ENCODE measurements at places on chromosomes 4 and X.

- DNase-seq = no peak
Observed at GRCh38 chrX:18894156-18894555, 89.8 kb downstream of the PHKA2 start.

DNA sequence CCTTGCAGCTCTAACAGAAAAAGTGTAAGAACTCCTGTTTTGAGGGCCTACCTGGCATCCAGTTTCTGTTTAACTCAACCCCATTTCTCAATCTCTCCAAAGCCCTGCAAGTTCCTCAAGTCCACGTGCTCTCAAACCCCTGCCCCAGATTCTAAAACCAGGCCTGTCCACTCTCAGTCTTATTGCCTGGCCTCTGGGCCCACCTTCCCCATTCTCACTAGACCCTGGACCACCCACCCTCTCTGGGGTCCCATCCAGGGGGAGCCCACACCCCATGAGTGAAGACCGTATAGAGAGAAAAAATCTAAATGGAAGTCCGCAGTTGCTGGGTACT is 58.3 kb downstream of the TLR10 start:
- no peak for DNase-seq

GRCh38 chr4:106687026-106687425 is 318.4 kb upstream of the GIMD1 start:
- DNase-seq = no peak

- no peak for DNase-seq
Observed at GRCh38 chr4:66123190-66123589, 452.9 kb upstream of the EPHA5 start.

GRCh38 chrX:107684956-107685385 is 56.7 kb downstream of the PRPS1 start:
- no peak for DNase-seq

DNA sequence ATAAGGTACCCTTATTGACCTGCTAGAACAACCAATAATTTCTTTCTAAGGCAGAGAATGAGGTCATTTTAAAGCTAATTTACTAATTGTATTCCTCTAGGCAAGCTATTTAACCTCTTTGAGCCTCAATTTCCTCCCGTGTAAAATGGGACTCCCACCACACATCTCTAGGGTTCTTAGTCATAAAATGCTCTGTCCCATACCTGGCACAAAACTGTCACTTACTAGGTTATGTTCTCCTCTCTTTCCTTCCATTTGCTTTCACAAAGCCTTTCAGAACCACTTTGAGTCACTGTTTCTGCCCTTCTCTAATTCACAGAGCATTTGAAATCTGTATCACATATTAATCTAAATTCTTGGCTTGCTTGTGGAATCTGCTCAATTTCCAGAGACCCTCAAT is 2.4 kb upstream of the GPR82 start:
- no peak for DNase-seq

DNA sequence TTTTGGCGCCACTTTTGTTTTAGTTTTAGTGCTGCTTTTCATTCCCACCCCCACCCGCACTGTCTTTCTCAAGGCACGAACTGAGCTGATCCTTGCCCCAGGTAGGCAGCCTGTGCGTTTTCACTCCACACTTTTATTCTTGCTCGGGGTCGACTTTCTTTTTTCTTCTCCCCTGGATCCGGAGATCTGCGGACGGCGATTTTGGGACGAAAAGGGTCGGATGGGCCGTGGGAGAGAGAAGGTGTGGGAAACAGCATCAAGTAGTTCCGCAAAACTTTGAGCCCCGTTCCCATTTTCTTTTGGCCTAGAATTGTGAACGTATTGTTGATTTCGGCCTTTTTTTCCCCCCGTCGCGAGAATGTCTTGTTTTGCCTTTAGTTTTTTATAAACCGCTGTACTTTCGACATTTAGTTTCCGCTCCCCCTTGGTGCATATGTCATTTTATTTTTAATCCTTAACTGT is 531 bp downstream of the STAG2 start:
- DNase-seq = no peak

DNA sequence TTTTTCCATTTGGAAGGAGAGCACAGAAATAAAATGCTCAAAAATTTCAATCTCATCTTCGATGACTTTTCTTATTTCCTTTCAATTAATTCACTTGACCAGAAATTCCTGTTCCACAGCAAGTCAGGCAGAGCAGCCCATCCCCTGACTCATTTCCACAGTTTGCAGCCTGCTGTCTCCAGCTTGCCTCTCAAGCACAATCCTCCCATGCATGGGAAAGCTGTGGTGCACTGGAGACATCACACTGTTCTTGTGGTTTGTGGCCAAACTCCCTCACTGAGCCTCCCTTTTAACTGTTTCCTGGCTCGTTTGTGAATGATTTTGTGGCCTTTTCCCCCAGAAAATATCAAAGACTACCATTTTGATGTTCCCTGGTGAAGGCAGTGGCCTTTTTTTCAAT is 114.0 kb upstream of the ENPEP start:
- no peak for DNase-seq

GRCh38 chr4:123783921-123784320 is 387.3 kb downstream of the SPRY1 start:
- no peak for DNase-seq

DNA sequence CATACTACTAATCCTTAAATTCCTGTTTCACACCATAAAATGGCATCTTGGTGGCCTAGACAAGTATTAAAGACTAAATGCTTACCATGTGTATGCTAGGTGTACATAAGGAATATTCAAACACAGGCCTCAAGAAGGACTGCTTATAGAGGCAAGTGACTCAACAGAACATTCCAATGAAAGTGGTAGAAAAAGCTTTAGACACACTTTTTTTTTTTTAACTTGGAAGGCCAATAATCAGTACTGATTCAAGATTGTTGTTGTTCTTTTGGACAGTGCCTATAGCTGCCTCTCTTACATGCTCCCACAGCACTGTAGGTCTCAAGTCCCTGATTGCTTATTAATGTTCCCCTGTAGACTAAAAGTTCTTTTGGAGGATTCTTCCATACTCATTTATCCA is 77.6 kb downstream of the FBXL5 start:
- DNase-seq = no peak

- DNase-seq = no peak
Observed at GRCh38 chr4:80065601-80066000, 7.4 kb downstream of the ANTXR2 start.

GRCh38 chrX:17072721-17073230 is 126.3 kb downstream of the REPS2 start:
- no peak for DNase-seq
